ENCODE measurements at places on chromosomes 12 and 14.

- H3K4me3 ChIP-seq = no peak overlapping the region
- no peak for DNase-seq
- H3K36me3 ChIP-seq = no peaks in the 10 kb centered on the region
These were observed 5.8 kb downstream of the A2M start for GRCh38 chr12:9109737-9110491.

GRCh38 chr12:65665817-65666216, 158.5 kb upstream of the HMGA2 start:
- no peak for DNase-seq
- H3K4me3 ChIP-seq = no peak overlapping the region
- no peaks in the 10 kb centered on the region for H3K27me3 ChIP-seq
- H3K4me1 ChIP-seq = peaks cover 23% of the 10 kb centered on the region
- no peak overlapping the region for H3K27ac ChIP-seq
- H3K36me3 ChIP-seq = no peaks in the 10 kb centered on the region

DNA sequence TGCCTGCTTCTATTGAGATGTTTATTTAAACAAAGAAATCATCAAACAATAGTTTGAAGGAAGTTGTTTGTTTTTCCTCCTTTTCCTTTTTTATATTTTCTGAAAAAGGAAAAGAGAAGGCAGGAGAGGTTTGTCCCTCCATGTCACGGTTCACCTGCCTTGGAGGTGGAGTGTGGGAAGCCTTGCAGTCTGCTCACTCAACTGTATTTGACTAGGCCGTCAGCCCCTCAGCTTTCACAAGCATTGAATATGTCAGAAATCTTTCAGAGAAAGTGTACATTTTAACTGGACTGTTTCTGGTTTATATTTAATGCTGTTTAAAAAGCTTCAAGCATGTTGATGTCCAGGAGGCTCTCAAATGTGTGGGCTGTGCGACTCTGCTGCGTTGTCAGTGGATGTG, 370.4 kb downstream of the NPAS3 start:
- no peak overlapping the region for H3K27ac ChIP-seq
- H3K4me3 ChIP-seq = no peak overlapping the region
- no peaks in the 10 kb centered on the region for H3K27me3 ChIP-seq
- peaks cover 12% of the 10 kb centered on the region for H3K4me1 ChIP-seq

- no peak overlapping the region for H3K4me3 ChIP-seq
- peaks cover 17% of the 10 kb centered on the region for H3K4me1 ChIP-seq
- no peak overlapping the region for H3K27ac ChIP-seq
These were observed 431.7 kb downstream of the NPAS3 start for GRCh38 chr14:33370426-33370825.

DNA sequence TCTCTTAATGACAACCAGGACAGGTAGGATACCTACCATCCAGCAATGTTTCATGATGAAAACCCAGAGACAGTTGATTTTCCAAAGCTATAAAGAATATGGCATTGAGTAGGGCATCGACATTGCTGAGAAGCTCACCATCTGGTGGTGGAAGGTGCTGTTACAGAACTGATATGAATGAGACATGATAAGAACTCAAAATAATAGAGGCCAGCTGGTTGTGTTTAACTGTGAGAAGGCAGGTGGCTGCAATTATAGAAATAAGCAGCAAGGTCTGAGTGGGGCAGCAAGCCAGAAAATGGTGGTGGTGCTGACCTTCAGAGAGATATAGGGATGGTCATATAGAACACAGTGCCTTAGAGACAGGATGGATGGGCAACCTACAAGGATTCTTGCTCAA, 449.7 kb downstream of the BTG1 start:
- no peak overlapping the region for H3K27ac ChIP-seq
- no peak overlapping the region for H3K4me3 ChIP-seq
- DNase-seq = no peak
- no peaks in the 10 kb centered on the region for H3K36me3 ChIP-seq
- H3K27me3 ChIP-seq = no peaks in the 10 kb centered on the region
